ENCODE measurements at places on chromosomes 5 and 9. TPM values are rescaled to one million over a fixed set of nuclear protein-coding genes. Genes with fewer than 3 reads are reported as not detected.
A peak's percentile ranks its signal among the peaks of the same experiment; 100 is the strongest.

Gene CTSV
- total RNA-seq, result not detected

Gene EQTN
- total RNA-seq, result 0.78 TPM

DNA sequence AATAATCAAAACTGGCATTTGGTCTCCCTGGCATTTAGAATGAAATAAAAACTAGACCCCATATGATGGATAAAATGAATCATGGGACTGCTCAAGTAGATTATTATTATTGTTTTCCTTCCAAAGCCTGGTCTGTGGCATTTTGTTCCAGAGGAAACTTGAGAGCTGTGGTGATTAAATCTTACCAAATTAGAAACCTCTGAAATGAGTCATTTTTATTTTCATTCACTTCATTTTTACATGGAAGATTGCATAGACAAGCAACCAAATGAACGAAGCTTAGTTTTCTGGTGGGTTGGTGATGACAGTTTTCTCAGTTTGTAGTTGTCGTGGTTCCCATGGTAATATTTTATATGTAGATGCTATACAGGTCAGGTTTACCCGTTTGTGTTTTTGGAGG, 23.4 kb downstream of the PAM start:
- peak overlapping the region; percentile 67 for H3K27ac ChIP-seq
- H3K4me1 ChIP-seq, result peaks cover 9% of the 10 kb centered on the region
- no peak for DNase-seq
- H3K27me3 ChIP-seq, result no peaks in the 10 kb centered on the region
- no peaks in the 10 kb centered on the region for H3K36me3 ChIP-seq

DNA sequence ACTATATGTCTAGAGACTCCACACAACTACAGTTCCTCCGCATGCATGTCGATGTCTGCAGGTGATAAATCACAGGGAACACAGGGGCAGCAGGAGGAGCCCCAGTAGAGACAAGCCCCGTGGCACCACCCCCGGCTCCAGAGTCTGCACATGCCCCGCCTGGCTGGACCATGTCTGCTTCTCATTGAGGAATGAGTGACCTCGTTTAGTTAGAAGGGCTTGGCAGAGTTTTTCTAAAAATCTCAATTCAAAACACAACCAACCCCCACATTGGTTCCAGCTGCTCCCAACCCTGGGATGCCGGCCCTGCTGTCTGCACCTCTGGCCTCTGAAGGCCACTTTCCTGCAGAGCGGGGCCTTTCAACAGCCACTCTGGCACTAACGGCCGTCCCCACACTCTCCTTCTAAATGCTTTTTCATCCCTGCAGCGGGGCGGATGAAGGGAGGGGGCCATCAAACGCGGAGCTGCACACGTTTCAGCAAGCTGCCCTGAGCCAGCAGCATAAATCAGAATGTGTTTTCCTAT, 106.3 kb downstream of the ROR2 start:
- H3K27ac ChIP-seq, result no peak overlapping the region
- no peak overlapping the region for H3K4me3 ChIP-seq
- DNase-seq, result peak; percentile 60
- H3K27me3 ChIP-seq, result no peaks in the 10 kb centered on the region
- no peaks in the 10 kb centered on the region for H3K4me1 ChIP-seq

DNA sequence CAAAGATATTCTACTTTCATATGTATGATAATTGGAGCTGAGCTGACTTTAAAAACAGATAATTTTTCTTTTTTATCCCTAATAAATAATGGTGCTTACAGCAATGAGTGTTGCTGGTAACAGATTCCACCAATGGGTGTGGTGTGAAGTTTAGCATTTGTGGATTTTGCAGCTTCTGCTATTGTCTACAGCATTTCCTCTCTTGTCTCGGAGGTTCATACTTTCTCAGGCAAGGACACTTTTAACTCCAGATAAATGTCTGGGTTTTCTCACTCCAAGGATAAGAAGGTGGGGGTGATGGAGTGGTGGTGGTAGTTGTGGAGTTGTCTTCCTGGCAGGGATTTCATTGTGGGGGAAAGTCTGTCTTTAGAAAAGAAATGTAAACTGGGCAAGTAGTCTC, 120.0 kb upstream of the CDKN2B start:
- DNase-seq, result no peak
- no peak overlapping the region for H3K4me3 ChIP-seq
- no peaks in the 10 kb centered on the region for H3K4me1 ChIP-seq

DNA sequence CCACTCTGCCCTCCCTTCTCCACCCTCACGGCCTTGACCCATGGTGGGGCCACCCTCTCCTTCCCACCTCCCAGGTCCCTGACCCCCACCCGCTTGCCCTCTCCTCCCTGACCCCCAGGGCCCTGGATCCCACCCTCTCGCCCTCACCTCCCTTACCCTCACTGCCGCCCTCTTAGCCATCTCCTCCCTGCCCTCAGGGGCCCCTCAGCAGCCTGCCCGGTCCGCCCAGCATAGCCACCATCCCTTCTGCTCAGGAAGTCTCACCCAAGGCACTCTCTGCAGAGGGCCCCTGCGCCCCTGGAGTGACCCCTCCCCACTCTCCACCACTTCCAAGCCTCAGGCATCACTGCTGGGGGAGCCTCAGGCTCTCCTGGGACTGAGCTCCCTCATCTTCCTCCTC, 66.3 kb downstream of the MRPL36 start:
- H3K4me1 ChIP-seq, result no peaks in the 10 kb centered on the region
- H3K4me3 ChIP-seq, result no peak overlapping the region
- no peaks in the 10 kb centered on the region for H3K36me3 ChIP-seq

DNA sequence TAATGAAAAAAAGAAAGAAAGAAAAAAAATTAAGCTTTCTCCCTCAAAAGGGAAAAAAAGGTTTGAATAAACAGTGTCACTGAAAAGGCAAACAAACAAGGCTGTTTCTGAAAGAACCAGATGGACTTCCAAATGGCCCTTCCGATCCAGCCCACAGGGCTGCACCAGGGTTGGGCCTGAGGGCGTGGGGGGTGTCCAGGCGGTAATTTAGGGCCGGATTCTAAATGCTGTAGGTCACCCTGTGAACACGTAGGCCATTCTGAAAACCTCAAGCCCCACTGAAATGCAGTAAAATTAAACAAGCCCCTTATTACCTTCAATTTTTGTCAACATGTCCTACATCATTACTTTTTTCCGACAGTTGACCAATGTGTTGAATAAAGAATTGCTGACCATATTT, 132.1 kb downstream of the HSD17B3 start:
- no peaks in the 10 kb centered on the region for H3K27me3 ChIP-seq
- H3K4me1 ChIP-seq, result no peaks in the 10 kb centered on the region
- H3K27ac ChIP-seq, result no peak overlapping the region
- H3K4me3 ChIP-seq, result no peak overlapping the region
- DNase-seq, result no peak

DNA sequence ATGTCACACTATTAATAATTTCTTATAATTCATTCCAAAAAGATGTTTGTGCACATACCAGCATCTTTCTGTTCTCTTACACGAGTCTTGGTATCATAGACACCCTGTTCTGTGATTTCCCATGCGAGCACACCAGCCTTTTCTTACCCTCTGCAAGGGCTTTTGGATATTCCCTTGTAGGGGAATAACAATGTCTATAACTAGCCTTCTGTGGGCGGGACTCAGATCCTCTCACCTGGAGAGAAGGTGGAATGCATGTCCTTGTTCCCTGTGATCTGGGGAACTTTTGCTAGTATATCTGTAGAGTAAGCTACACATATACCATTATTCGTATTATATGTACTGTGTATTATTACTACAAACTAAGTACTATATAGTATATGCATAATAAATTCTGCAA, 44.8 kb downstream of the EHMT1 start:
- no peaks in the 10 kb centered on the region for H3K4me1 ChIP-seq
- DNase-seq, result no peak
- H3K27me3 ChIP-seq, result no peaks in the 10 kb centered on the region
- no peak overlapping the region for H3K27ac ChIP-seq
- H3K36me3 ChIP-seq, result no peaks in the 10 kb centered on the region

GRCh38 chr5:179295778-179296149, 49.5 kb downstream of the ADAMTS2 start:
- H3K4me3 ChIP-seq, result no peak overlapping the region
- no peak overlapping the region for H3K27ac ChIP-seq
- H3K36me3 ChIP-seq, result no peaks in the 10 kb centered on the region
- DNase-seq, result no peak
- H3K4me1 ChIP-seq, result no peaks in the 10 kb centered on the region
- H3K27me3 ChIP-seq, result no peaks in the 10 kb centered on the region

DNA sequence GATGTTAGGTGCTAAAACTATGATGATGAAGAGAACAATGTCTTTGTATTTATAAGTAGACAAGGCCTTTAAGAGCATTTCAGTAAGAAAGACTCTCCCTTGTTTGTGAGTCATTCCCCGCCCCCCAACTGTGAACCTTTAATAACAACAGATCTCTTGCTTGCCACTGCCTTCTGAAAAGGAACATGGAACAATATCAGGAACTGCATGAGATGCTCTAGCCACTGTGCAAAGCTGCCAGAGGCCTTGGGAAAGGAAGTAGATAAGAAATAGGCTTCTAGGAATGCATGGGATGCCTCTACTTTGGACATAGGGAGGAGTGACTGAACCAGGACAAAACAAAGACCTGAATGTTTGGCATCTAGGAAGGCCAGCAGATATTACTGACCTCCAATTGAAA, 296.1 kb upstream of the MPDZ start:
- no peaks in the 10 kb centered on the region for H3K27me3 ChIP-seq
- no peak for DNase-seq
- H3K27ac ChIP-seq, result no peak overlapping the region

- H3K4me3 ChIP-seq, result peak overlapping the region; percentile 72
- H3K36me3 ChIP-seq, result no peaks in the 10 kb centered on the region
- no peak for DNase-seq
- no peaks in the 10 kb centered on the region for H3K4me1 ChIP-seq
Observed at GRCh38 chr5:7396713-7397454, 946 bp downstream of the ADCY2 start.

DNA sequence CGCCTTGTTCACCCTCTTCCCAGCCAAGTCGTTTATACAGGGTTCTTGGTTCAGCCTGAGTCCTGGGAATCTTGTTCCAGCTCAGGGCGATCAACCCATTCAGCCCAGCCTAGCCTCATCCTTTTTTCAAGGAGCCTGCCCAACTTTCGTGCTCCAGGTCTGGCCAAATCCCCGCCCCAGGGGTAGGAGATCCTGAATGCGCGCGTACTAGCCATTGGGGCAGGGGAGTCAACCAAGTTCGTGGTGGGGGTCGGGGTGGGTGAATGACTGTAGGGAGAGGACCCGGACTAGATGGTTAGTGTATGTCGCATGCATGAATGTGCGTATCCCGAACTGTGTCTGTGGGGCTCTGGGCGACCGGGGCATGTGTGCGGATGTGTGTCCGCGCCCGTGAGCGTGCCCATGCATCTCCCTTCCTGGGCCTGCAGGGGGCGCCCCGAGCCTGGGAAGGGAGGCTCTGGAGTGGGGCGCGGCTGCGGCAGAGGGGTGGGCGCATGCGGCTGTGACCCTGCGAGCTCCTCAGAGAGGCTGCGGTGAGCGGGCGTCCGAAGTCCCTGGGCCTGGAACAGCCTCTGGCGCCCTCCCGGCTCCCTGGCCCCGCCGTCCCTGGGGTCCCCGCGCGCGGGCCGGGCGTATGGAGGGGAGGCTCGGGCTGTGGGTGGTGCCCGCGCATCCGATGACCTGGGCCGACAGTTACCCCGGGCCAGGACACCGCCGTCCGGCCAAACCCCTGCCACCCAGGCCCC, 8.7 kb downstream of the CCL21 start:
- H3K4me3 ChIP-seq, result peak overlapping the region; percentile 61
- H3K4me1 ChIP-seq, result no peaks in the 10 kb centered on the region
- peak overlapping the region; percentile 52 for H3K27ac ChIP-seq
- no peaks in the 10 kb centered on the region for H3K27me3 ChIP-seq
- peak; percentile 94 for DNase-seq

DNA sequence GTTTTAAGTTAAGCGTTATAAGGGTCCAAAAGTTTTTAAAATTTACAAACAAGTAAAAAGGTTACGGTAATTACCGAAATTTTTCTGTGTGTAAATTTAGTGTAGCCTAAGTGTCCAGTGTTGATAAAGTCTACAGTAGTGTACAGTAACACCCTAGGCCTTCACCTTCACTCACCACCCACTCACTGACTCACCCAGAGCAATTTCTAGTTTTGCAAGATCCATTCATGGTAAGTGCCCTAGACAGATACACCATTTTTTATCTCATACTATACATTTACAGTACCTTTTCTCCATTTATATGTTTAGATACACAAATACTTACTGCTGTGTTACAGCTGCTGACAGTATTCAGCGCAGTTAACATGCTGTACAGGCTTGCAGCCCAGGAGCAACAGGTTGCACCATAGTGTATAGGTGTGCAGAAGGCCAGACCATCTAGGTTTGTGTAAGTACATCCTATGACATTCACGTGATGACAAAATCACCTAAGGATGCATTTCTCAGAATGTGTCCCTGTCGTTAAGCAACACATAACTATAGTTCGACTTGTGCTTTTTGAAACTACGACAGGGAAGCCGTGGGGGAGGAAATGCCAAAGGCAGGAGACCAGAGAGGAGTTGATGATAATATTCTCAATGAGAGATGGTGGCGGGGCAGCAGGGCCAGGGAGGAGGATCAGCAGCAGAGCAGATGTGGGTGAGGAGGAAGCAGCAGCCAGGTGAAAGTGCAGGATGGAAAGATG, 48.6 kb downstream of the PSMB7 start:
- no peaks in the 10 kb centered on the region for H3K4me1 ChIP-seq
- no peaks in the 10 kb centered on the region for H3K36me3 ChIP-seq
- DNase-seq, result no peak
- no peak overlapping the region for H3K27ac ChIP-seq

DNA sequence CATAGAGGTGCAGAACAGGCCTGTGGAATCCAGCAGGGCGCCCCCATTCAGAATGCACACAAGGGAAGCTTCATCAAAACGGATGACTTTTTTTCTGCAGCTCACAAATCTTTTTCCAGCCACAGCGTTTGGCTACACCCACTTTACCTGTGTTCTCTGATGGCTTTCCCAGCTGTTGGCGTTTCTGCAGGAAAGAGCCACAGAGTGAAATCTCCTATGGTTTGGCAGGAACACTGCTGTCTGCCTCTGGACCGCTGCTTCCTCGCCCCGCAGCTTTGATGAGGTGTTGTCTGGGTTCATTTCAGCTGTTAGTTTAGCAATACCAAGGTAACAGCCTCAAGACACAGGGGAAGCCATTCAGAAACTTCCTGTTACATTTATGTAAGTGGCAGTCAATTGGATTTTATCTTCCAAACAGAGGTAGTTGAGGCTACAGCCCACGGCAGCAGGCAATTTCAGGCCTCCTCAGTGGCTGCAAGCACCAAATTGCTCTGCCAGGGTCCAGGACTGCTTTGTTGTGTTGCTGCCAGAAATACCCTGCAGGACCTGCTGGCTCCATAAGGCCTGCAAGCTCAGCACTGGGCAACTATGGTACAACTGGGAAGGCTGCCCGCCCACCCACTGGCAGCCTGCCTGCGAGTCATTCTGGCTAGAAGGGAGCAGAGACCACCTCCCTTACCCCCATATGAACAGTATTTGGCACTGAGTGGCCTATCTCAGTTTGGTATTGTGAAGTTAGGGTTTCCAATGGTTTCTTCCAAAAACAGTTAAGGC, 96.7 kb downstream of the MVB12B start:
- no peaks in the 10 kb centered on the region for H3K4me1 ChIP-seq
- H3K27me3 ChIP-seq, result no peaks in the 10 kb centered on the region
- no peak for DNase-seq
- no peak overlapping the region for H3K4me3 ChIP-seq
- no peaks in the 10 kb centered on the region for H3K36me3 ChIP-seq

GRCh38 chr9:95167998-95168397, 149.5 kb downstream of the FANCC start:
- no peak overlapping the region for H3K4me3 ChIP-seq
- no peaks in the 10 kb centered on the region for H3K36me3 ChIP-seq
- H3K27me3 ChIP-seq, result no peaks in the 10 kb centered on the region
- no peak overlapping the region for H3K27ac ChIP-seq
- DNase-seq, result no peak
- no peaks in the 10 kb centered on the region for H3K4me1 ChIP-seq

GRCh38 chr5:5158472-5158895, 18.4 kb downstream of the ADAMTS16 start:
- no peaks in the 10 kb centered on the region for H3K27me3 ChIP-seq
- no peaks in the 10 kb centered on the region for H3K36me3 ChIP-seq
- no peak for DNase-seq
- no peak overlapping the region for H3K4me3 ChIP-seq
- no peaks in the 10 kb centered on the region for H3K4me1 ChIP-seq

Data from aorta (tissue), 5 donors.